Stimulated activated CD4-positive, alpha-beta T cell treated with anti-CD3 and anti-CD28 coated beads, TNF-alpha, amount 100 ng/mL, for 24 hours (primary cell): ENCODE measurements at places on chromosomes 13 and 19.

- no peak for DNase-seq
Measured at GRCh38 chr13:45337395-45337794, 3.6 kb downstream of the TPT1 start.

- DNase-seq: no peak
Measured at GRCh38 chr13:98350746-98351330, 173.8 kb upstream of the RNF113B start.

GRCh38 chr13:72864142-72865011 lies 82.4 kb downstream of the PIBF1 start:
- no peak for DNase-seq

GRCh38 chr13:42215578-42216421 lies 56.2 kb upstream of the AKAP11 start:
- no peak for DNase-seq

DNA sequence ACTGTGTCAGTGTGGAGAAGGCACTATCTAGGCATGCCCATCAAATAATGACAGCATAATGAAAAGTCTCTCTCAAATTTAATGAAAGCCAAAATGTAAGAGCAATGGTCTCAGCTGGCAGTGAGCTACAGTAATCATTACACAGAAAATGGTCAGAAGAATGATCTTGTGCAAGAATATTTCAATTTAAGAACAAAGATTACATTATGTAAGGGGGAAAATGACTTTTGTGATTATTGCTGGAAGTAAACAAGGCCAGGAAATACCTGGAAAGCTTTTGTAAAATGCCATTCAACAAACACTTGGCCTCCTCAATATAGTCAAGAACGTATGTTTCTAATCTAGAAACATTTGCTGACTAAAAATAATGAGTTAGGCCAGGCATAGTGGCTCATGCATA lies 89.1 kb downstream of the CAB39L start:
- DNase-seq: no peak

GRCh38 chr19:19106056-19106551 lies 32.2 kb downstream of the TMEM161A start:
- no peak for DNase-seq

DNA sequence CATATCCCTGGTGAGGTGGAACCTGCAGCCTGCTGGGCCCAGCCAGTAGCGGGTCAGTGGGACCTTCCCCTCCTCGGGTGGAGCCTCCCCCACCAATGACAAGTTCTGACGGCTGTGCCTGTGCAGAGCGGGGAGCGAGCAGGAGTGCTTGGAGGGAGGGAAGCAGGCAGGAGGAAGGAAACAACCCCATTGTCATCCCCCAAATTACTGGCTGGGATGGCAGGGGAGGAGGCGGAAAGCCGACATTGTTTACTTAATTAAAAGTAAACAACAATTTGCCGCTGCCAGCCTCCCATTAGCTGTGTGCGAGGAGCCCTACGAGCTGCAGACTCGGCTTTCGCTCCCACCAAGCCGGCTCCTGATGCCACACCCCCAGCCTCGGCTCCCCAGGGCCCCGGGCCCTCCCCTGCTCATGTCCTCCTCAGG lies 45.5 kb downstream of the LYL1 start:
- no peak for DNase-seq

DNA sequence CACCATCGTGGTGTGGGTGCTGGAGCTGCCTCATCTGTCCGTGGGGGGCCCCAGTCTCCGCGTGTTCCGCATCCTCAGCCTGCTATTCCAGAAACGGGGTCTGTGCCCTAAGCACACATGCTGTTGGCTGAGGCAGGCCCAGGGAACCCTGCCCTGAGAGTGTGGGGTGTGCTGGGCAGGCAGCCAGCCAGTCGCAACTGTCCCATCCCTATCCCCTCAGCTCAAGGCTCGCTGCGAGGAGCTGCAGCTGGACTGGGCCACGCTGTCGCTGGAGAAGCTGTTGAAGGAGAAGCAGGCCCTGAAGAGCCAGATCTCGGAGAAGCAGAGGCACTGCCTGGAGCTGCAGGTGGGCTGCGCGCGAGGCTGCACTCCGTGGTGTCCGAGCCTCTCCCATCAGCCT lies 21.9 kb downstream of the PLEKHJ1 start:
- DNase-seq: no peak

- DNase-seq: peak; percentile 32
Measured at GRCh38 chr13:43879755-43880181, at the start of gene LACC1. Gene LACC1 (plus strand): TSS chr13:43879904. CDS start chr13:43880986, 1,082 bp downstream.

GRCh38 chr13:39123578-39123977 lies 85.3 kb downstream of the NHLRC3 start:
- DNase-seq: no peak

DNA sequence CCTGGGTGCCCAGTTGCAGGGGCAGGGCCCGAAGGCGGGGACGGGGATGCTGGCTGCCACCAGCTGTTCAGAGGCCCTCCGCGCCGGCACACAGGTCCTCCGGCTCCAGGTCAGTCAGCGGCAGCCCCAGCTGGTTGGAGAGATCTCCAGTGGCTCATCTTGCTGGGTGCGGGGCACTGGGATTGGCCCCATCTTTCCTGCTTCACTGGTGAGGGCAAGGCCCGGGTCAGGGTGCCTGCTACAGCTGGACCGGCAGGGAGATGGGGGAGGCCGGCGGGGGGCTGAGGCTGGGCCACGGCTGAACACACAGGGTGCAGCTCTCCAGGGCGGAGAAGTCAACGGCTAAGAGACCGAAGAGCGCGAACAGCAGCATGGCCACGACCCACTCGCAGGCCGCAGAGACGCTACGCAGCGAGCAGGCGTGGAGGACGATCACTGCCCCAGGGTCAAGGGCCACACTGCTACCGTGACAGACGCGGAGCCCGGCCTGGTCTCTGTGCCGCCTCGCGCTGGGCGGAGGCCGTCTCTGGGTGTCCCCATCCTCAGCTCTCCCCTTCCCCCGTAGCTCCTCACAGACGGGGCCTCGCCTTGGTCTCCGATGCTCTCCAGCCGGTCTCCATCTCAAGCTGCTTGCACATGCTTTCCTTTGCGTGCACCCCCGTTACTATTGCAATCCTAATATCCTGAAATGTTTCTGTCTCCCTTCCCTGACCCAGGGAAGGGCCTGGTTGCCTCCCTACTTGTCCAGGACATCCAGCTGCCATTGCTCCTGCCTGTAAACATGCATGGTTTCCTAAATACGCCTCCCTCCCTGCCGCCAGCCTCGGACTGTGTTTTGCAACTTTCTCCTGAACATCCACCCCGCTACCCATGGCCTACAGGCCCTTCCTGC lies 12.3 kb downstream of the TMEM150B start:
- DNase-seq: no peak

DNA sequence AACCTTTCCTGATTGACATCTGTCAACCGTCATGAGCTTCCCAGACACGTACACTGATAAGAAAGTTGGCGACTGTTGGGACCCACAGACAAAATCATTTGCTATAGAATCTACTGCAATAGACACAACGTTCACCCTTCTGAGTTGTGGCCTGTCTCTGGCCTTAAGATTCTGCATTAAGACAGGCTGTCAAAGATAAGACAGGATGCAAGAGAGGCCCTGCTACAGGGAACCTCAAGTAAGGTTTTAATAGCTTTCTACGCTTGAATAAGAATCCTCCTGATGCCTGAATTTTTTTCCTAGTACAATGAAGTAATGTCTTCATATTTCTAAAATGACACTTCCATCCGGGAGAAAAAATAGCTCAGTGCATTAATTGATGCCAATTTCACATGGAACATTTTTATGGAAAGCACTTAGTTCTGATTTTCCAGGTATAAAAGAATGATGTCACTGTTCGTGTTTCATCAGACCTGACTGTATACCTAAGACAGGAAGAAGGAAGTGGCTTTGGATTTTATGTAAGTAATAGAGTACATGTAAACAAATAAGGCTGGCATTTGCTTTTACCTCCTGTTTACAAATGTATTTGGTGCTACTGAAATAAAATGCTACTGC lies 275.2 kb upstream of the GPC6 start:
- no peak for DNase-seq

GRCh38 chr13:67643516-67644055 lies 413.4 kb upstream of the PCDH9 start:
- DNase-seq: no peak

GRCh38 chr19:13022859-13023636 lies 27.8 kb downstream of the NFIX start:
- DNase-seq: no peak

- DNase-seq: no peak
Measured at GRCh38 chr13:23856008-23856750, 33.0 kb downstream of the MIPEP start.

DNA sequence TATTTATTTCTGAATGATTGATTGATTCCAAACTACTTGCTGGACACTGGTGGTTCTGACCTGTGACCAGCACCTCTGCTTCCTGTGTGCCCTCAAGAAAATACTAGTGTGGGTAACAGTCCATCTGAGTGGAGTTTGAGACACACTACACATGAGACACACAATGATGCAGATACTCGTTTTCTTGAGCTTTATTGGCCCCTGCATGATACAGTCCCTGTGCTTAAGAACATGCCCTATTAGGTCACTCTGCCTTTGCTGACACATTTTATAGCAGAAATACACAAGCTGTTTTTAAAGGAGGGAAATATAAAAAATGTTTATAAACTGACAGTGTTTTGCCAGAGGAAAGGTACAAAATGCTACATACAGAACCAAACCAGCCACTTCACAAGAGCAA lies 126.9 kb downstream of the STK24 start:
- no peak for DNase-seq

GRCh38 chr19:48509467-48510194 lies 2.0 kb downstream of the LMTK3 start:
- DNase-seq: no peak

DNA sequence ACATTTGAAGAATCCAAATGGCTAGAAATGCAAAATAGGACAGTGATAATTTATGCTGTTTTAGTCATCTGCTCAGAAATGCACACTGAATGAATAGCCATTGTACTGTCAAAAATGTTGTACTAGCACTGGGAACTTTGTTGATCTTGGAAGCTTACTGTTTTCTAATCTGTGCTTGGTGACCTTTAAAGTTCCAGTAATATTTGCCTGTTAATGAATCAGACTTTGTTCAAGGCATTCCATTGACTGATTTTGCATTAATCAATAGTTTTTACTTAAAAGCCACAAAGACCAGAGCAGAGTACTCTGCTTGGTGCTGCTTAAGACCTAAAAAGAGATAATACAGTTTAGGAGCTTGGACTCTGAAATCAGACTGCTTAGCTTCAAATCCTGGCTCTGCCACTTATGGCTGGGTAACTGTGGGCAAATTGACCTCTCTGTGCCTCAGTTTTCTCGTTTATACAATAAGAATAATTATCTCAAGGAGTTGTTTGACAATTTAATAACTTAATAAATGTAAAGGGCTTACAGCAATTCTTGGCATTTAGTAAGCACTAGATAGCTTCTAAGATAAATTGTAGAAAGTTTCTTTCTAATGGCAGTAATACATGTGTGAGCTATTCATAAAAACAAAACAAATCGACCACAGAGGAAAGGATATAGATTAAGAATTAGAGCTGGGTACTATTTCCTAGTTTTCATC lies 4.6 kb upstream of the SLAIN1 start:
- DNase-seq: no peak

DNA sequence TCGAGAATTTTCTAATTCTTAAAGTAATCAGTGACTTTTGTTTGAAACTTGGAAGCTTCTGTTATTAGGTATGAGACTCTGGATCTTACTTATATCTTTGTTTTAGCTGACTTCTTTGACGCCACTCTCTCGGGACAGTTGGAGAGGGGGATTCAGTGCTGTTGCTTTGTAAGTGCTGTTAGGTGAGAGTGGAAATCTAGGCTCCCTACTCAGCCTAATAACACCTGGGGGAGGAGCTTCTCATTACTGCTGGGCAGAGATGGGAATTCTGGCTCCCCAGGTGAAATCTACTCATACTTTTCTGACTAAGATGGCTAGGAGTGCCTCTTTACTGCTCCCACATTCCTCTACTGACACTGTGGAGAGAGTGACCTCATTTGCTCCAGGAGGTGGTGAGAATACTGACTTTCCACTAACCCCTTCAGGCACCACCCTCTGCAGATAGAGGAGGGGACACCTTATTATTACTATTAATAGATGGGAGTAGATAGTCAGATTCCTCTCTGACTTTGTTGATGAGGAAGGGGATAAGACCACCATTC lies 324.9 kb upstream of the SPRY2 start:
- no peak for DNase-seq

GRCh38 chr19:13022111-13022858 lies 27.0 kb downstream of the NFIX start:
- no peak for DNase-seq

- no peak for DNase-seq
Measured at GRCh38 chr19:56751078-56751489, 79.5 kb upstream of the ZNF835 start.

DNA sequence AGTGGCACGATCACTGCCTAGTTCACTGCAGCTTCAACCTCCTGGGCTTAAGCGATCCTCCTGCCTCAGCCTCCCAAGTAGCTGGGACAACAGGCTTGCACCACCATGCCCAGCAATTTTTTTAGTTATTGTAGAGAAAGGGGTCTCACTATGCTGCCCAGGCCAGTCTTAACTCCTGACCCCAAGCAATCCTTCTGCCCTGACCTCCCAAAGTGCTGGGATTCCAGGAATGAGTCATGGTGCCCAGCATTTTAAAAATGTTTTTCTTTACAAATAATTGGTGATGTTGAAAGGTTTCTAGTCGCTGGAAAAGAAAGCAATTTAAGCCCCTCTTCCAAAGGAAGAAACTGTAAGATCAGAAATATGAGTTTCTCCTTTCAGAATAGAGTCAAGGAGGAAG lies 19.4 kb downstream of the DYRK1B start:
- DNase-seq: no peak

DNA sequence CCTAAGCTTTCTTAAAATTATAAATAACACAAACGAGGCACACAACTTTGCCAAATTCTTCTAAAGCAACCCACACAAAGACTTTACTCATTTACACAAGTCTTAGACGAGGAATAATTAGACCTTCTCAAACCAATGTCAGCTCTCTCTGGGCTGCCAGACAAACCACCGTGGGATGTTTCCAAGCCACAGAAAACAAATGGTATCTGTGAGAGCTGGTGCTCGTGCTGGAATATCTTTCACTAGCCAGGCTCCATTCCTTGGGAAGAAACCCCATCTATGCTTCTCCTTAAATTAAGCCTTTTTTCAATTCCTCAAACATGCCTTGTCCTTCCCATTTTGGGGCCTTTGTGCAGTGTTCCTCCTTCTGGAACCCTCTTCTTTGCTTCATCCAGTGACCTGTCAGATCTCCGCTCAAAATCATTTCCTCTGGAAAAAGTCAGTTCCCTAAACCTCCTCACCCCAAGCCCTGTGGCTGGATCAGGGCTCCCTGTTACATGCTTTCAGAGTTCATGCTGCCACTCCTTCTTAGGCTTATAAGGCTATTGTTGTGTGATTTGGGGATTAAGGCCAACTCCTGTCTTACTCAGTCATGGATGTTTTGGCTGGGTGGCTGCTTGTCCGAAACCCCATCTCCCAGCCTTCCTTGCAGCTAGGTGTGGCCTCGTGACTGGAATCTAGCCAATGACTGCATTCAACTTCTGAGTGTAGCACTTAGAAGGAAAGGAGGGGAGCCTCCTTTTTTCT lies 64.2 kb upstream of the GTF2F2 start:
- DNase-seq: no peak

GRCh38 chr13:60441761-60442160 lies 44.7 kb downstream of the TDRD3 start:
- DNase-seq: no peak

- no peak for DNase-seq
Measured at GRCh38 chr13:32472194-32472621, 44.3 kb upstream of the N4BP2L1 start.
